Hypothalamus (tissue), 51 donors: ENCODE measurements at places on chromosomes 3 and 15.

GRCh38 chr3:4981665-4982494, 2.6 kb downstream of the BHLHE40 start:
- DNase-seq = no peak

- no peak for DNase-seq
These were observed 4.2 kb downstream of the STOML1 start for GRCh38 chr15:73987681-73988444.

GRCh38 chr3:72582211-72582878, 265.9 kb downstream of the SHQ1 start:
- no peak for DNase-seq

GRCh38 chr3:5009506-5010109, 30.4 kb downstream of the BHLHE40 start:
- no peak for DNase-seq

DNA sequence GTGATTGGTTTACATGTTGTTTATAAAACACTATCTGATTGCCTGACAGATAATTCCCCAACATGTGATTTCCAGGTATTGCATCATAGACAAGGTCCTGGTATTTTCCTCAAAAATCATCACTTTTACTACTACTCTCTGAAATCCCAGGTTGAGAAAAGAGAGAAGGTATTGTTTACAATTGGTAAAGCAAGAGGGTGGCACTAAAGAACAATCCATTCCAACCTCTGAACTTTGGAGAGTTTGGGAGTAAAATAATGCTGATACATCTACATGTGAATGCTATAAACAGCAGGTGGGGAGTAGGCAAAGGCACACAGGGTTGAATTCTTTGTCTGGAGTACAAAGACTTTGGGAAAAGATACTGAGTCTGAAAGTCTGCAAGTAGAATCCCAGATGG, 134.2 kb downstream of the WDR72 start:
- DNase-seq = no peak

GRCh38 chr3:53180305-53181023, 19.5 kb downstream of the PRKCD start:
- DNase-seq = no peak

- DNase-seq = no peak
These were observed 102.4 kb downstream of the LRIG1 start for GRCh38 chr3:66398228-66399025.

- no peak for DNase-seq
These were observed 24.1 kb upstream of the SACM1L start for GRCh38 chr3:45665101-45665572.
